Heart left ventricle (tissue), 16 donors: ENCODE measurements at places on chromosomes 2 and 18.
A peak's percentile ranks its signal among the peaks of the same experiment; 100 is the strongest.

DNA sequence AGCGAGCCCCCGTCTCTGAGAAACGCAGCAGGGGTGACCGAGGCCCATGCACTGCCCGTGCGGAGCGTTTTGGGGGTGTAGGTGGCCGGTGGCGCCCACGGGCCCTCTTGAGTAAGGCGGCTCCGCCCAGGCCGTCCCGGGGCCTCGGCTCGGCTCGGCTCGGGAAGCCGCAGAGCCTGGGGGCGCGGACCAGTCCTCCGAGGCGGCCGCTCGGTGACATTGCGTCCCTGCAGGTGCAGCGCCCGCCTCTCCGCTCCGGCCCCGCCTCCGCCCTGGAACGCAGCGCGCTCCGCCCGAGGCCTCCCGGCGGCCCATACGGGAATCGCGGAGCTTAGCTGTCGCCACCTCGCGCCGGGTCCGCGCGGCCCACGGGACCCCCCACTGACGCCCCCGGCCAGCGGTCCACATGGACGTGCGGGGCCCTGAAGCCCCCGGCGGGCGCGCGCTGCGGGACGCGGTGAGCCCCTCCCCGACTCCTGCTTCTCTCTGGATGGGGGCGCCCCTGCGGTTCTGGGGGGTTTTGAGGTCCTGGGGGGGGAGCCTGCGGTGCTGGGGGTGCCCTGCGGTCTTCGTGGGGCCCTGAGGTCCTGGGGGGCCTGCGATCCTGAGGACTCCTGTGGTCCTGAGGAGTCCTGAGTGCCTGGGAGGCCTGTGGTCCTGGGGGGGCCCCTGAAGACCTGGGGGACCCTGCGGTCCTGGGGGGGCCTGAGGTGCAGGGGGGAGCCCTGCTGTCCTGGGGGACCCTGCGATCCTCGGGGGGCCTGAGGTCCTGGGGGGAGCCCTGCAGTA lies at the start of gene HSBP1L1:
HSBP1L1 (plus strand) TSS at position 314 of the 789 bp plus-strand sequence; CDS start at position 407, 93 bp downstream.
- peak within 1 kb of the TSS; percentile 82 for H3K27ac ChIP-seq
- H3K4me3 ChIP-seq: peak within 1 kb of the TSS; percentile 55
- H3K27me3 ChIP-seq: no peaks in the 10 kb centered on the region
- no peaks in the 10 kb centered on the region for H3K36me3 ChIP-seq
- DNase-seq: peak; percentile 64
- H3K4me1 ChIP-seq: peaks cover 10% of the 10 kb centered on the region

DNA sequence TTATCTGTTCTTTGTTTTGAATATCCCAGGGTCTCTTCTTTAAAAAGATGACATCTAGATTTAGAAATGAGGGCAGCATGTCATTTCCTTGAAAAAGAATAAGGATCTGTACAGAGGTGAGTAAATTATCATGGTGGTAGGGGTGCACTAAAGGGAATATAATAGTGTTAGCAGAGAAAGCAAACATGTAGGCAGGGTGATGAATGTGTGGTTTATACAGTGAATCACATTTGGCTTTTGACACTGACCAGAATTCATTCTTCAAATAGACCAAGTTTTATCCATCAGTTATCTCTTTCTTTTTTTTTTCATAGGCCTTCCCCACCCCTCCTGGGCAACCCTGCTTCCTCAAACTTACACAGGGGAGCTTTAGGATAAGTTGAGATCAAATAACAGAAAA lies 184.5 kb upstream of the LRP1B start:
- no peak for DNase-seq
- H3K27me3 ChIP-seq: no peaks in the 10 kb centered on the region

DNA sequence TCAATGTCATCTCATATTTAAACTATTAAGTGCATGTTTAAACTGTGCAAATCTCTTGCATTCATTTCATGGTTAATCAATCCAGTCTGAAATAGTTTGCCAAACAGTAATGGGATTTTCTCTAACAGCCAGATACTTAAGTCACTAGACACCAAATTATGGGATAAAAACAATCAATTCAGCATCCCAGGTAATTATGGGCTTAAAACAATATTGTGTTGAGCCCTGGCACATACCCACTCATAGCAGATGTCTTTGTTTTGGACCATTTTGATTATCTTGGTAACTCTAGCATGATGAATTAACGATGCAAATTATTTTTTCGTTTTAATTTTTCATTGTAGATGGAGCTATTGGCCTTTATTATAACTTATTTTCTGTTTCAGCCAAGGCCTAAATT lies 118.5 kb upstream of the CD302 start:
- peaks cover under 1% of the 10 kb centered on the region for H3K4me1 ChIP-seq
- no peak overlapping the region for H3K27ac ChIP-seq
- no peaks in the 10 kb centered on the region for H3K36me3 ChIP-seq
- no peaks in the 10 kb centered on the region for H3K27me3 ChIP-seq
- no peak overlapping the region for H3K4me3 ChIP-seq

- DNase-seq: no peak
- no peak overlapping the region for H3K4me3 ChIP-seq
- no peaks in the 10 kb centered on the region for H3K4me1 ChIP-seq
- H3K36me3 ChIP-seq: no peaks in the 10 kb centered on the region
- no peak overlapping the region for H3K27ac ChIP-seq
Measured at GRCh38 chr2:14285812-14286211, 346.7 kb upstream of the LRATD1 start.

GRCh38 chr2:224513991-224514390 lies 71.2 kb downstream of the CUL3 start:
- no peak overlapping the region for H3K27ac ChIP-seq
- no peak for DNase-seq
- H3K27me3 ChIP-seq: no peaks in the 10 kb centered on the region
- no peaks in the 10 kb centered on the region for H3K36me3 ChIP-seq
- no peak overlapping the region for H3K4me3 ChIP-seq

DNA sequence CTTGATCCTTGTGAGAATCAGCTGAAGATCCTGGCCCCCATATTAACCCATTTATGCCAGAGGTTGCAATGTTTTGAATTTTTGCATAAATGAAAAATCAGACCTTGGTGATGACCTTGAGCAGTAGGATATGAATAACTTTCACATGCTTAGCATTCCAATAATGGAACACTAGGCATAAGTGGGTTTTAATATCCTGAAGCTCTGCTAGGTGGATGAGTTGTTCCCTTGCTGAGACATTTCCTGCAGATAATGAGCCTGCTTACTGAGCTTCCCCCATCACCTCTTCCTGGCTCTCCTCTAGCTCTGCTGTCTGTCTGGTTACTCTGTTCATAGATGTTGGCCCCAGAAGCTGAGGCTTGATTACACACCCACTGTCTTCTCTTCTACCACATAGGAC lies 25.5 kb upstream of the SEC11C start:
- H3K27ac ChIP-seq: no peak overlapping the region
- H3K27me3 ChIP-seq: peaks cover 6% of the 10 kb centered on the region
- no peak for DNase-seq
- H3K36me3 ChIP-seq: no peaks in the 10 kb centered on the region
- H3K4me1 ChIP-seq: no peaks in the 10 kb centered on the region

GRCh38 chr2:206798000-206798399 lies 32.6 kb downstream of the FASTKD2 start:
- H3K4me1 ChIP-seq: peaks cover 6% of the 10 kb centered on the region
- H3K4me3 ChIP-seq: no peak overlapping the region
- H3K36me3 ChIP-seq: no peaks in the 10 kb centered on the region
- no peaks in the 10 kb centered on the region for H3K27me3 ChIP-seq

DNA sequence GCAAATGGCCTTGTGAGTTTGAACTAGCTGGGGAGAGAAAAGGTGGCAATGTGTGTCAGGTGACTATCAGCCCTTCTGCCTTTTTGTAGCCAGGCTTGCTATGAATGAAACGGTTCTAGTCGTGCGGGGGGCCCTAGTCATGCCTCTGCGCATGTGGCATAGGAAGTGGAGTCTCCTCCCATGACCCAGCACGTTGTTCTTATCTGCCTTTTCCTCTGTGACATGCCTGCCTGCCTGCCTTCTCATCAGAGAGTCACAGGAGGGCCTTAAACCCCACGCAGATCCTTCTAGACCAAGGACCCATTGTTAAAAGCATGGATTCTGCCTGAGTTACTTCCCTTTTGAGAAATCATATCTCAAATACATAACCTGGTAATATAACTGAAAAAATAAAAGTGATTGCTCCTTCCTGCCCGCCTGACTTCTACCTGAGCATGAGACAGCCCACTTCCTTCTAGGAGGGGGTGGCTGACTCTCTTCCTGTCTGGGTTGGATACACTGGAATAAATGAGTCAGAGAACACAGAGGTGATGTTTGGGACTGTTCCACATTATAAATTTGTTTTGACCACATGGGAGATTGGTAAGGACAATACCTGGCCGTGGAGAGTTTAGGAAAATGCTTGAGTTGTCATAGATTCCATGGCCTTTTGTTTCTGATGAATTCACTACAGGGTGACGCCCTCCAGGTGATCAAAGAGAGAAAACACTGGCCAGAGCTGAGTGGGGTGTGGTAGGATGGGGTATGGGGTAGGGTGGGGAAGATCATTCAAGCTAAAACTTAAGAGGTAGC lies 49.8 kb downstream of the FBLN7 start:
- no peaks in the 10 kb centered on the region for H3K27me3 ChIP-seq
- H3K27ac ChIP-seq: no peak overlapping the region
- no peak overlapping the region for H3K4me3 ChIP-seq
- DNase-seq: no peak
- no peaks in the 10 kb centered on the region for H3K4me1 ChIP-seq

GRCh38 chr2:164960159-164960558 lies 4.8 kb upstream of the SLC38A11 start:
- no peaks in the 10 kb centered on the region for H3K27me3 ChIP-seq
- H3K4me3 ChIP-seq: no peak overlapping the region
- no peak overlapping the region for H3K27ac ChIP-seq
- DNase-seq: no peak

DNA sequence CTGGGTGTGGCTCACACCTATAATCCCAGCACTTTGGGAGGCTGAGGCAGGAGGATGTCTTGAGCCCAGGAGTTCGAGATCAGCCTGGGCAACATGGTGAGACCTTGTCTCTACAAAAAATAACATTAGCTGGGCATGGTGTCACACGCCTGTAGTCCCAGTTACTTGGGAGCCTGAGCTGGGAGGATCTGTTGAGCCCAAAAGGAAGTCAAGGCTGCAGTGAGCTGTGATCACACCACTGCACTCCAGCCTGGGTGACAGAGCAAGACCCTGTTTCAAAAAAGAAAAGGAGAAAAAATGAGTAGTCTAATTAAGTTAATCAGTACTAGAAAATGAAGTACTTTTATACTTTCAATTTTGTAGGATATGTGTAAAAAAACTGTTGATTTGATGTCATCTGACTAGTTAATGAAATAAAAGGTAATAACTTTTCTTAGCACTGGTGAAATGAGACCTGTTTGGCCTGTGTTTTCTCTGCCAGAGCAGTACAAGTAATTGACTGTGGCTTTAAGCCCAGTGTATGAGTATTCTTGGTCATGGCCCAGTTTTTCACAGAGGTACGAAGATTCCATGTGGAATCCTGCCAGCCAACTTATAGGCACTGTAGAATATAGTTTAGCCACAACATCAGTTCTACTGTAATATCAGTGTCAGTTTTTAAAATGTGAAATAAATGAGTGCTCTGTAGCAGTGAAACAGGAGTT lies 35.8 kb downstream of the MFSD6 start:
- peak overlapping the region; percentile 7 for H3K27ac ChIP-seq
- H3K4me1 ChIP-seq: peaks cover 44% of the 10 kb centered on the region
- no peak overlapping the region for H3K4me3 ChIP-seq
- no peak for DNase-seq
- no peaks in the 10 kb centered on the region for H3K36me3 ChIP-seq
- H3K27me3 ChIP-seq: no peaks in the 10 kb centered on the region

DNA sequence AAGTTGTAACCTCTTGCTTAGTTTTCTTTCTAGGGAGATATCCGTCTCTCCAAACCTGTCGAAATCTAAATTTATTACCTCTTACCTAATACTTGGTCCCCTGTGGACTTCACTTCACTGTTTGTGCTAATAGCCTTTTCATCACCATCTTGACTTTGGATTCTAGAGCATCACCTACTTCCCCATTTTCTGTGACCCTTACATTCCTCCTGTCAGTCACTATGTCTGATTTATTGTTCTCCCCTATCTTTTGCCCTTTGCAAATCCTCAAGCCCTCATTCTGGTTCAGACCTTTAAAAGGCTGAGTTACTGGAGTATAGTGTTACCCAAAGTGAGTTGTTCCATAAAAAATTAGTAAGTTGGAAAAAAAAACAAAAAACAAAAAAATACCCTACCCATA lies 7.5 kb downstream of the MYO1B start:
- no peak overlapping the region for H3K4me3 ChIP-seq
- H3K27ac ChIP-seq: no peak overlapping the region
- H3K4me1 ChIP-seq: peaks cover 36% of the 10 kb centered on the region
- no peaks in the 10 kb centered on the region for H3K36me3 ChIP-seq
- H3K27me3 ChIP-seq: no peaks in the 10 kb centered on the region
- no peak for DNase-seq

- H3K27ac ChIP-seq: no peak within 1 kb of the TSS
- no peaks in the 10 kb centered on the region for H3K36me3 ChIP-seq
- H3K4me1 ChIP-seq: no peaks in the 10 kb centered on the region
- H3K4me3 ChIP-seq: peak within 1 kb of the TSS; percentile 51
- peaks cover 10% of the 10 kb centered on the region for H3K27me3 ChIP-seq
- DNase-seq: no peak
Measured at GRCh38 chr2:179861416-179862067, at the start of gene ZNF385B. ZNF385B (minus strand) TSS chr2:179861612.

DNA sequence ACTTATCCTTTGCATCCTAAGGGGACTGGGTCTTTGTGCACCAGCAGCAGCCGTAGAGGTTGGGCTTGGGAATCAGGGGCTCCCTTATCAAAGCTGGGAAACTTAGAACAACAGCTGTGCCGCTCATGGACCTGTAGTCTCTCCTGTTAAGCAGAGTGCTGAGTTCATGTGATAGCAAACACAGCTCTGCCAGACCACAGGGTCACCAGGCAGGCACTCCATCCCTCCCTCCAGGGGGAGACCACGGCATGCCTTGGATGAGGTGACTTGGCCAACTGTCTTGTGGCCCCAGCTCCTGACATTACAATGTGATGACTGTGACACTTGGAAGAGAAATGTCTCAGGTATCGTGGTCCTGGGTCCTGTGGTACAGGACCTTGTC lies 60.0 kb downstream of the DGKD start:
- no peaks in the 10 kb centered on the region for H3K27me3 ChIP-seq
- no peak for DNase-seq
- H3K27ac ChIP-seq: peak overlapping the region; percentile 81
- H3K4me1 ChIP-seq: peaks cover 17% of the 10 kb centered on the region
- H3K36me3 ChIP-seq: no peaks in the 10 kb centered on the region

GRCh38 chr2:230602562-230603230 lies 109.9 kb upstream of the CAB39 start:
- no peak overlapping the region for H3K27ac ChIP-seq
- no peaks in the 10 kb centered on the region for H3K27me3 ChIP-seq
- H3K4me3 ChIP-seq: no peak overlapping the region
- H3K36me3 ChIP-seq: no peaks in the 10 kb centered on the region

DNA sequence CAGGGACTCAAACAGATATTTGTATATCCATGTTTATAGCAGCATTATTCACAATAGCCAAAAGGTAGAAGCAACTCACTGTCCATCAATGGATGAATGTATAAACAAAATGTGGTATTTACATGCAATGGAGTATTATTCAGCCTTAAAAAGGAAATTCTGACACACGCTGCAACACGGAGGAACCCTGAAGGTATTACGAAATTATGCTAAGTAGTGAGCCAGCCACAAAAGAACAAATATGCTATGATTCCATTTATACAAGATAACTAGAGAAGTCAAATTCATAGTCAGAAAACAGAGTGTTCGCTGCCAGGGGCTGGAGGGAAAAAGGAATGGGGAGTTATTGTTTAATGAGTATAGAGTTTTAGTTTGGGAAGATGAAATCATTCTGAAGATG lies 61.0 kb upstream of the CDKL4 start:
- no peaks in the 10 kb centered on the region for H3K27me3 ChIP-seq
- DNase-seq: no peak
- no peak overlapping the region for H3K27ac ChIP-seq
- H3K4me1 ChIP-seq: no peaks in the 10 kb centered on the region
- H3K4me3 ChIP-seq: no peak overlapping the region
